Hematopoietic multipotent progenitor cell (in vitro differentiated cells): ENCODE measurements at places on chromosomes 3 and 15. TPM values are rescaled to one million over a fixed set of nuclear protein-coding genes. Genes with fewer than 3 reads are reported as not detected.

The PLA1A gene
- total RNA-seq, result not detected

The VEPH1 gene
- 0.27 TPM for total RNA-seq

DNA sequence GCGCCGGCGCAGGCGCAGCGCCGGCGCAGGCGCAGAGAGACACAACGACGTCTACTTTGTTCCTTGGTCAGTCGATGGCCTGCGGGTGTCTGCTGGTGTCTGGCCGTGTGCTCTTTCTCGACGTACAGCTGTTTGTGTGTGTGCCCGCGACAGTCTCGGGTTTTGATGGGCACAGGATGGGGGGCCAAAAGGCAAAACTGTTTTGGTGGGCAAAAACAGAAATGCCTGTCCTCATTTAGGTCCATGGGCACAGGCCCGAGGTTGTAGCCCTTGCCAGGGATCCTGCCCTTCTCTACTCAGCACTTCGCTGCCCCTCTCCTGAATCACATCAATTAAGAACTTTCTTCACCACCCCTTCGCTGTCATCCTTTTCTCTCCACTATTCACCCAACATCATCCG lies 184.8 kb upstream of the CHL1 start:
- DNase-seq, result no peak

DNA sequence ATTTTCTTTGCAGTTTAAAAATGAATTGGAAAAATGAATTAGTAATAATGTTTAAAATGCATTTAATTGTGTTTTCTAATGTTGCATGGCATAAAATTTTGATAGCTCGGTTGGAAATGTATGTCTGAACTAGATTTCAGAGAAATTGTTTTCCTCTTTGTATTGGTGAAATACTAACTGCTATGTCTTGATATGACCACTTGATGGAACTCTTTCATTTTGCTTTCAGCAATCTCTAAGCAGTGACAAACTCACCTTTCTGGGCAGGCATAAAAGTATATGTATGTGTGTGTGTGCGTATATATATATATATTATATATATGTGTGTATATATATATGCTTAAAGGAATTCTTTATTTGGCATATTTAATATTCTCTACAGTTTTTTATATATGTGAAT lies 239.3 kb upstream of the ZNF717 start:
- no peak for DNase-seq

DNA sequence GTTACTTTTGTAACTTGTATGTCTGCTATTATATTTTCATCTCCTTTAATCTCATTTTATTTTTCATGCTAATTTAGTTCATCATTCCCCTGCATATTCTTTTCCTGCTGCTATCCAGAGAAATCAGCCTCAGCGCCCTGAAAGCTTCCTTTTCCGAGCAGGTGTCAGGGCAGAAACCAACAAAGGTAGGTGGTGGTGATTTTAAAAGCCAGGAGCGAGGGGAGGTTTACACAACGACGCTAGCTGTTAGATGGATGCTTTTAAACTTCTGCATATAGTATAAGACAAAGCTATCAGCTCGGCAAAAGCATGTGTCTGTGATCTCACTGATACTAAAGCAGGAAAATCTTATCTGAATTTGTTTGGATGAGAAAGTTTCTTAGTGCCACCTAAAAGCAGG lies 75.0 kb downstream of the LRCH3 start:
- DNase-seq, result no peak

DNA sequence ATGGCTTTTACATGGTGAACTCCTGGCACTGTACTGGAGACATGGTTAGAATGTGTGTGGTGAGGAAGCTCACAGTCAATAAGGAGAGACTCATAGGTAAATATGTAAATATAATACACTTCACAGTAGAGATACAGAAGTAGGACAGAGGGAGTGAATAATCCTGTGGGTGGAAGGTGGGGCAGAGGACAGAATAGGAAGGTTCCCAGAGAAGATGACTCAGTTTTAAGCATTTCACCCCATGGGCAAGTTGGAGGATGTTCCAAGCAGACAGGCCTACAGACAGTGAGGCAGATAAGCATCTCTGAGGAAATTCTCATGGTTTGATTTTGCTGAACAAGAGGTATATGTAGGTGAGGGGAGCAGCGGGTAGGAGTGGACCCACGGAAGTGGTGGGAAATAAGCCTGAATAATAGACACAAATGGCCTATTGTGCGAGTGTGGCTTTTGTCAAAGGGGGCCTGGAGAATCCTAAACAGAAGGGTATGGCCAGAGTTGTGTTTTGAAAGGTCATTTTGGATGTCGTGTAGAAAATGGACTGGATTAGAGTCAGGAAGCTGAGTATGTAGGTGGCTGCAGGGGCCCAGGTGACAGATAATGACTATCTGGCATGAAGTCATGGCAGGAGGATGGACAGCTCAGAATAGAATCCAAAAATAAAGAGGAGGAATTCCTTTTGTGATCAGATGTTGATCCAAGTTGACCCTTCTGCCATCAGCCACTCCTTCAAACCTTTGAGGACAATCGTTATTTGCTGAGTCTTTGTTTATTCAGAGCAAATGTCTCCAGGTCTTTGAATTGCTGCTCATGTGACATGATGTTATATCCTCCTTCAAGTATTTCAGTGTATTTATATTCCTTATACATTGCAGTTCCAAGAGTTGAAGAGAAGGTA lies 97.3 kb upstream of the THRB start:
- DNase-seq, result no peak

GRCh38 chr3:127479449-127479848 lies 111.1 kb downstream of the TPRA1 start:
- no peak for DNase-seq

The DNAJC17 gene
- 21.8 TPM for total RNA-seq

DNA sequence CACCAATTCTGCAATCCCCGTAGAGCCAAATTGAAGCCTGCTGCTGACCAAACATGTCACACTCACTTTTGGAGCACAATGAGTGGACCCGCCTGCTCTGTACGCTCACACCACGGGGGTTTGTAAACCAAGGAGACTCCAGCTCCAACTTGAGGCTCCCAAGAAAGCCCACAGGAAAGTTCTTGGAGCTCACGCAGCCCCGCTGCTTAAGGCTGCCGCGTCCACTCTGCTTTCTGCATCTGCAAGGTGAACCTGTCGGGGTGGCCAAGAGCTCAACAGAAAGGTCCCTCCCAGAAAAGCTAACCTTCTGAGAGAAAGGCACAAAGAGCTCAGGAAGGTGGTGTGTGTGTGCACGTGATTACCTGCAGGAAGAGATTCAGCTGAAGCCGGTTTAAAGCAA lies 94.9 kb downstream of the PCSK6 start:
- no peak for DNase-seq

GRCh38 chr3:94179059-94179458 lies 116.2 kb downstream of the NSUN3 start:
- DNase-seq, result no peak

- DNase-seq, result no peak
Observed at GRCh38 chr3:30467596-30468238, 138.7 kb upstream of the TGFBR2 start.
